NCI-H2081 (cell line): ENCODE measurements at places on chromosomes 11 and 22.

DNA sequence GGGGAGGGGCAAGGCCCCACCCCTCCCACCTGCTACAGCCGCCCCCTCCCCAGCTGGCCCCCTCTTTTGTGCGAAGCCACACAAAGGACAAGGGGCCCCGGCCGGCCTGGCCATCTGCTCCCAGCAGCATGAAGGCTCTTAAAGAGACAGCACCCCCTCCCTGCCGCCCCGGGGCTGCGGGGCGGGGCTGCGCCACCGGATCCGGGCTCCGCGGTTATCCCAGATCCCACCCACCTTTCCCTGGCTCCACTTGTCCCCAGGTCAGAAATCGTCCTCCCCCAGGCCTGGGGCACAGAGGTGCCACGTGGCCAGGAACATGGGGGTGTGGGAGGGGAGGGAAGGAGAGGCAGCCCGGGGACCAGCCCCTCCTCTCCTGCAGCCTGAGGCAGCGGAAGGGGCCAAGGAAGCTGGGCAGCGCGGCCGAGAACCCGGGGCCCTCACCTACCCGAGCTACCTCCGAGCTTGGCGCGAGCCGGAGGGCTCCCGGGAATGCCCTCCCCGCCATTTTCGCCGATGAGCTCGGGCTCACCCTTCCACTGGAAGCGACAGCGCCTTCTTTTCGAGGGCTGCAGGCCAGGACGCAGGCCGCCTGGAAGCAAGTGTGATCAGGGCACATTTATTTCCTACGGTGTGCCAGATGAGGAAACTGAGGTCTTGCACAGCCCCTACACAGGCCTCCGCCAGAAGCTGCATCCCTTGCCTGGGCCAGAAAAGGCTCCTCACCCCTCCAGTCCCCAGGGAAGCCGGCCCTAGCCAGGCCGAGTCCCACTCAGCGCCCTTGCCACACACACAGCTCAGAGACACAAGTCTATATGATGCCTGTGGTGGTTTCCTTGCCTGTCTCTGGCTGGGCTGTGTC, 2.5 kb upstream of the RCOR2 start:
- no peak for DNase-seq

DNA sequence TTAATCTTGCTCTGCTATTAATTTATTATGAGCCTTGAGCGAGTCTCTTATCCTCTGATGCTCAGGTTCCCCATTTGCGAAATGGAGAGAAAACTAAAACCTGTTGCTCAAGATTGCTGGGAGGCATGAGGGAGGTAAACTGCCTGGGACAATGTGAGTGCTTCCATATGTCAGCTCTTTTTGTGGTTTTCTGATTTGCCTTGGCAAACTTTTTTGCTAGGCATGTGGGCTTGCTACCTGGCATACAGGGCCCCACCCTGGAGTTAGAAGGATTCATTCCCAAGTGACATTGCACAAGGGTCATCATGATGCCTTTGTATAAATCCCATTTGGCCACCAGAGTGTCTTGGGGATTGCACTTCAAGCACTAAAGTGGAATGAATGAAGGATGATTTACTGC, 22.4 kb downstream of the TSPAN18 start:
- DNase-seq: no peak

DNA sequence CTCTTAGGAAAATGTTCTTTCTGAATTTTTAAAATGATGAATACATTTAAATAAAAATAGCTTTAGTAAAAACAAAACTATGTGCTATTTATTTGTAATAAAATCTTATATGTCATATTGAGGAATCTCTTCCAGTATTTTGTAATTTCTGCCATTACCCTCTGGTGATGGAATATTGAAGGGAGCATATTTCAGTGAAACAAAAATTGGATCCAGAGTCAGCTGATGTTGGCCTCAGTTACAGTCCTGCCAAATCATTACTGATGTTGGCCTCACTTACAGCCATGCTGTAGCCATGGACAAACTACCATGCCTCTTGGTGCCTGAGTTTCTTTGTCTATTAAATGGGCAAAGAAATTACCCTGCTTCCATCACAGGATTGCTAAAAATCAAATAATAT, 133.2 kb downstream of the SLC1A2 start:
- no peak for DNase-seq

DNA sequence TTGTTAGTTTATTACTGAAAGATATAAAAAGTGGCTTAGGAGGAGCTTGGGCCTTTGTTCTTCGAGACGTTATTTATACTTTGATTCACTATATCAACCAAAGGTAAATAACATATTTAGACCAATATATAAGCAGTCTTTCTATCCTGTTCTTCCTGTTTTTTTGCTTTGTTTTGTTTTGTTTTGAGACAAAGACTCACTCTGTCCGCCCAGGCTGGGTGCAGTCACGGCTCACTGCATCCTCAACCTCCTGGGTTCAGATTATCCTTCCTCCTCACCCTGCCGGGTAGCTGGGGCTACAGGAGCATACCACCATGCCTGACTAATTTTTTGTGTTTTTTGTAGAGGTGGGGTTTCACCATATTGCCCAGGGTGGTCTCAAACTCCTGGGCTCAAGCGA, 66.8 kb downstream of the ATM start:
- no peak for DNase-seq

GRCh38 chr11:44452827-44453572, 112.5 kb upstream of the CD82 start:
- no peak for DNase-seq
